ENCODE measurements at places on chromosomes 3 and 15.

GRCh38 chr3:156472684-156473083 lies 82.2 kb downstream of the SSR3 start:
- no peak for DNase-seq

GRCh38 chr3:63934041-63934866 lies 22.1 kb upstream of the SCAANT1 start:
- DNase-seq = no peak

GRCh38 chr3:43071313-43071893 lies 34.5 kb downstream of the POMGNT2 start:
- no peak for DNase-seq

DNA sequence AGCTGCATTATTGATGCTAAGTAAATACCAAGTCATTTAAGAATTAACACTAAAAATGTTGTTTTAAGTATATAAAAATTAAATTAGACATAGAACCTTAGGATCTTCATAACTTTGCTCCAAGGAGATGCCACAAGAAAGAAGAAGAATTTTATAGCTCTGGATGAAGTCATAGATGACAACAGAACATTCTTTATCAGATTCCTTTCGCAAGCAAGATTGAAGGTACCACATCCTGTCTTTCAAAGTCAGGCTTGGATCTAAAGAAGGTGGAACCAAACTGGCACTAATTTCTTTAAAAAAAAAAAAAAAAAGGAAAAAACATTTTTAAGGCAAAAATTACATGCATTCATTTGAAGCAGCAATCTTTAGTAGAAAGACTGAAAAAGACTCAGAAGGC lies 62.5 kb downstream of the POLQ start:
- no peak for DNase-seq

DNA sequence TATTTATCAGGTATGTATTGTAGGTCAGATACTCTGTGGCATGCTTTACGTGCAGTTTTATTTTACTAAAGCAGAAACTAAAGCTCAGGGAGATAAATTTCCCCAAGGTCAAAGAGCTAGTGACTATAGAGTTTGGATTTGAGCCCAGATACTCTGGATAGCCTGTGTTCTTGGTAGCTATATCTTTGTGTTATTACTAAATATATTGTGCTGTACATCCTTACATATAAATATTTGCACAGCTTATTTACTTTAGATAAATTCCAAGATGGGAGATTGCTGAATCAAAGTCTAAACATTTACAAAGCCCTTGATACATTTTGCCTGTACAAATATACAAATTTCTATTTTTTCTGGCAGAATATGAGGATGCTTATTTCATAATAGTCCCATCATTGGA lies 660.9 kb upstream of the NAALADL2 start:
- no peak for DNase-seq

- no peak for DNase-seq
Observed at GRCh38 chr3:134056464-134056891, 26.8 kb upstream of the SLCO2A1 start.

GRCh38 chr15:68318931-68319909 lies 41.7 kb downstream of the FEM1B start:
- DNase-seq = no peak

DNA sequence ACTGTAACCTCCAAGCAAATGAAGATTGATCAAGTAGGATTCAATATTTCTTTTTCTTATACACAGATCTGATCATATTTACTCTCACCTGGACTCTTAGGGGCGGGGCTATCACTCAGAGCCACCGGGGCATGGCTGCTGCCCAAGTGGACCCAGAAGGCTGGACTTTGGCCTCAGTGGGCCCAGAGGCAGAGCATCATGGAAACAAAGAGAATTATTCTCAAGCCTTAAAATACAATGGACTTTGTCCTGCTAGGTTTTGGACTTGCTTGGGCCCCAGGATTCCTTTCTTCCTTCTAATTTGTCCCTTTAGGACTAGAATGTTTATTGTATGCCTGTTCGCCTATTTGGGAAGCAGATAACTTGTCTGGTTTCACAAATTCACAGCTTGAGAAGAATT lies 85.1 kb downstream of the SUCLG2 start:
- no peak for DNase-seq

DNA sequence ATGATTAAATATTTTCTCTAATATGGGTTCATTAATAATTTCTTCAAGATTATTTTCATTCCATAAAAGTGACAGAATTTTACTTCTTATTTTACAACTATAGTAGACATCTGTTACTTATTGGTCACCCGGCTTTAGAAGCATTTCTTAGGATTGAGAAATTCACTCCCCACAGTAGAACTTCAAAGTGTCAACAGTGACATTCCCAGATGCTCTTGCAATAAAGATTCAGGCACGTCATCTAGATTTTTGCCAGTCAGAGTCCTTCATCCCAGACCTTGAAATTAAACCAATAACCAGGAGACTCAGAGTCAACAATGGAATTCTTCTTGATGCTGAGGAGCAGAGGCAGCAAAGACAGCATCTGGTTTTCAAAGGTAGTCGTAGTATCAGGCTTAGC lies 190.8 kb downstream of the VGLL3 start:
- no peak for DNase-seq

DNA sequence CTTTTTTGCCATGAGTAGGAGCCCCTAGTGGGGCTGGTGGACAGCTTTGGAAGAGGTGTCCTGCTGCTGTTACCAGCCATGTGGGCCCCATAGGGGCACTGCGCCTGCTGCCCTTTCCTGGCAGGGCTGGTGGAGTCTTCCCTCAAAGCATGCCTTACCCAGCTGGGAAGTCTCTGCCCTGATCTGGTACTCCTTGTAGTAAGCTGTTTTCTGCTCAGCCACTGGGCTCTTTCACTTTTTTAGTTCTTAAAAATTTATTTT lies 26.2 kb downstream of the HMCES start:
- no peak for DNase-seq

- DNase-seq = no peak
Observed at GRCh38 chr3:50177346-50177745, 14.1 kb upstream of the GNAT1 start.

DNA sequence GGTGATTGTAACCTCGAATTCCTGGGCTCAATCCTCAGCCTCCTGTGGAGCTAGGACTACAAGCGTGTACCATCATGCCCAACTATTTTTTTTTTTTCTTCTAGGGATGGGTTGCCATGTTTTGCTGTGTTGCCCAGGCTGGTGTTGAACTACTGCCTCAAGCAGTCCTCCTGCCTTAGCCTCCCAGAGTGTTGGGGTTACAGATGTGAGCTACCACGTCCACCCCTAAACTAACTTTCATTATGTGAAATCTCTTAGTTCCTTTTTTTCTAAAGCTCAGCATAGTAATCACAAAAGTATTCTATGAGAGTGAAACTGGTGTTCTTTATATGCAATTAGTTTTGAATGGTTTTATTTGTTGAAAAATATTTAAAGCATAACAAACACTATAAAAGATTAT lies 92.1 kb downstream of the XRN1 start:
- no peak for DNase-seq

- no peak for DNase-seq
Observed at GRCh38 chr3:182726258-182727142, 66.8 kb upstream of the ATP11B start.
